ENCODE measurements at places on chromosomes 2 and 18. TPM values are rescaled to one million over a fixed set of nuclear protein-coding genes. Genes with fewer than 3 reads are reported as not detected.

NYAP2 gene
- total RNA-seq = 0.06 TPM

OSR1 gene
- not detected for total RNA-seq

SLC38A11 gene
- not detected for total RNA-seq

KIAA2012 gene
- not detected for total RNA-seq

C2orf66 gene
- total RNA-seq = not detected

DNA sequence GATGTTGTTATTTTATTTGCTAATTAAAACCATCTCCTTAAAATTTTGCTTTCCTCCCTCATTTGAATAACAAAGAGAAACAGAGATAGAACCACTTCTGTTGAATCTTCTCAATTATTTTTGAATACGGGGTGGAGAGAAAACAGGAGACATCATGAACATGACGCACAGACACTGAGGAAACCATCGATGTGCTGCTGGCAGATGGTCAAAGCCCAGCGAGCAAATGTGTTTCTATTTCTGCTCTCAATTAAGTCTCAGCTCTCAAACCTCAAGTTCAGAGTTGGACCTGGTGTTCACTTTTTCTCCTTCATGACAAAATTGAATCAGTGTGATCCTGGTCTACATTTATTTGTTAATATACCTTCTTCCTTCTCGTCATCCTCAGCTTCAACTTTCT is 36.1 kb upstream of the TWIST2 start:
- H3K36me3 ChIP-seq = no peaks in the 10 kb centered on the region
- no peaks in the 10 kb centered on the region for H3K4me1 ChIP-seq
- DNase-seq = no peak
- peaks cover 10% of the 10 kb centered on the region for H3K27me3 ChIP-seq
- no peak overlapping the region for H3K27ac ChIP-seq
- no peak overlapping the region for H3K4me3 ChIP-seq

GRCh38 chr2:67394734-67395133 is 2.4 kb upstream of the ETAA1 start:
- no peak overlapping the region for H3K27ac ChIP-seq
- no peak for DNase-seq
- H3K27me3 ChIP-seq = no peaks in the 10 kb centered on the region
- no peak overlapping the region for H3K4me3 ChIP-seq
- H3K4me1 ChIP-seq = peaks cover 2% of the 10 kb centered on the region

DNA sequence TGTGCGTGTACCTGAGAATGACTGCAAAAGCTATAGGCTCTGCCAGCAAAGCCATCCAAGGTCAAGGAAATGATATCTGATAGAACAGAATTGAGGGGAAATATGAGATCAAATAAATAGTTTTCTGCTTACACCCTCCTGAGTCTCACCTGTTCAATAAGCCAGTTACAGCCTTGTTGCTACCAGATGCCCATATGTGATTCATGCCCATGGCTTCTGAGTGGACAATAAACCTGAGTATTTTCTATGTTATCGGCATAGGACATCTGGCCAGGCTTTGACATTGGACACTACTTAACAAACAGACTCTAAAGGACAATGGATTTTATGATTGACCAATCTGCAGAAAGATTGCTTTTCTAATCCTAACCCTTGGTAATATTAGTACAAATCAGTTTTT is 297.9 kb downstream of the LRATD1 start:
- peaks cover 8% of the 10 kb centered on the region for H3K27me3 ChIP-seq
- H3K4me3 ChIP-seq = no peak overlapping the region
- no peaks in the 10 kb centered on the region for H3K36me3 ChIP-seq
- H3K27ac ChIP-seq = no peak overlapping the region

GRCh38 chr18:48739266-48740067 is 200.6 kb downstream of the CTIF start:
- no peak overlapping the region for H3K27ac ChIP-seq
- no peaks in the 10 kb centered on the region for H3K36me3 ChIP-seq
- no peak overlapping the region for H3K4me3 ChIP-seq
- no peaks in the 10 kb centered on the region for H3K4me1 ChIP-seq
- H3K27me3 ChIP-seq = no peaks in the 10 kb centered on the region

GRCh38 chr2:100350661-100351185 is 28.4 kb upstream of the LONRF2 start:
- DNase-seq = no peak
- no peak overlapping the region for H3K4me3 ChIP-seq
- no peaks in the 10 kb centered on the region for H3K4me1 ChIP-seq
- no peaks in the 10 kb centered on the region for H3K36me3 ChIP-seq

All from activated naive CD8-positive, alpha-beta T cell treated with anti-CD3 and anti-CD28 coated beads for 36 hours (primary cell).